NCI-H1092 (cell line): ENCODE measurements at places on chromosomes 1 and 21.

GRCh38 chr1:166140251-166140650 is 26.6 kb downstream of the FAM78B start:
- no peak for DNase-seq

GRCh38 chr1:236269439-236269838 is 12.3 kb downstream of the ERO1B start:
- DNase-seq = no peak

GRCh38 chr1:178417858-178418257 is 78.9 kb downstream of the CLEC20A start:
- no peak for DNase-seq

DNA sequence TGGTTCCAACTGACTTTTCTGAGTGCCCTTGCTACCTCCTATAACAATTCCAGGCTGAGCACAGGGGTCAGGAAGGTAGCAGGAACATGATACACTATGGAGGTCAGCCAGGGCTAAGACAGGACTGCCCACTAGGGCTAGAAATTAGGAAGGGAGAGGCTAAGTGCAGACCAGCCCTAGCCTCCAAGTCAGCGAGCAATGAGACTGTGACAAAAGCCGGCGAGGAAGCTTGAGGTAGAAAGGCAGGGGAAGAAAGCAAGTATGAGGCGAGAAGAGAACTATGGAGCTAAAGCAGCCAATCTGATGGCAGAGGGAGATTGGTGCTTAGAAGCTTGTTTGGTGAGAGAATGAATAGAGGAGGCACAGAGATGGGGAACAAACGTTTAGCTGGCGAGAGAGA is 4.7 kb downstream of the UROD start:
- DNase-seq = no peak

DNA sequence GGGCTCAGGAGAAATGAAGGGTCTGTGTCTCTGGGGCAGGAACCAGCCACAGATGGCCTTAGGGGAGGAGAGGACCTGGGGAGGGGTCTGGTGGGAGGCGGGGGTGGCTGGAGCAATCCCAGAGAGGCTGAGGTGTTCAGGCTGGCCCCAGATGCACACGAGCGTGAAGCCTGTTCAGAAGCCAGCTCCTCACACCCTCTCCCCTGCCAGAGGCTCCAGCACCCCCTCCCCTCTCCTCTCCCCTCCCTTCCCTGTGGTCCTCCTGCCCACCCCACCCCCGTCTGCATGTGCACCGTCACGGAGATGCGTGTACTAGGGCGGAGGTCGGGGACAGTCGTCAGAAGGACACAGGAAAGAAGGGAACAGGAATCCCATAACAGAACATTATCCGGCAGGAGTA is 115.0 kb upstream of the COL6A1 start:
- no peak for DNase-seq
